ENCODE measurements at places on chromosomes 12 and 14.

- DNase-seq: no peak
Observed at GRCh38 chr12:6819106-6820030, 2.3 kb upstream of the GPR162 start.

DNA sequence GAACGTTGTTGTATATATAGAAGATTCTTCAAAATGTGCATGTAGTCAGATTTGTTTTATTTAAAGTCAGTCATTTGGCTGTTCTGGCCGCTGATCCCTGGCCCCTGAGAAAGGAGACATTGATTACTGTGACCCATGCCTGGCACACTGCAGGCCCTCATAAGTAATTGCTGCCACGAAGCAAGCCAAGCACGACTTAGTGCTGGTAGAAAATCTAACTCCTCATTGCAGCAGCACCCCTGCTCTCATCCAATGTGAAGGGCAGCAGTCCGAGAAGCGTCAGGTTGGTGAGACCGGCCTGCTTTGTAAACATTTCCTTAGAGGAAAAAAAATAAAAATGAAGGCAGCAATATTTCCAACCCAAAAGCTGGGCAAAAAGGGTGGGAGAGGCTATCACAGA is 22.8 kb upstream of the TMTC2 start:
- DNase-seq: no peak

GRCh38 chr12:72747111-72747849 is 475.1 kb downstream of the TRHDE start:
- no peak for DNase-seq

- no peak for DNase-seq
Observed at GRCh38 chr12:132535019-132535418, 45.1 kb downstream of the FBRSL1 start.

DNA sequence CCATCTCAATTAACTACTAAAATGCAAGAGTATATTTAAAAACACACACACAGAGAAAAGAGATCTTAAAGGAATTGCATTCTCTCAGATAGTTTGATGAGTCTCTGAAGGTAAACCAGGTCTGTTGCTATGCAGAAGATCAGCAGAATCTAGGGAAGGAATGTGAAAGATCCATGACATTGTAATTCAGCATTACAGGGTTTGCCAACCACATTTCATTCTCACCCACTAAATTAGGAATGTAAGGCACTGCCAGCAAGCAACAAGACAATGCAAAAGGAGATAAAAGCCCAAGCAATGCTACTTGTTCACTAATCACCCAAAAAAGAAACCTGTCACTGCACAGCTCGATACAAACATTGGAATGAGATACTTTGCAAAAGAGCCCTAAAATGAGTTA is 106.3 kb downstream of the LRIG3 start:
- DNase-seq: no peak
